Chondrocyte (in vitro differentiated cells): ENCODE measurements at places on chromosomes 5 and 9. TPM values are rescaled to one million over a fixed set of nuclear protein-coding genes. Genes with fewer than 3 reads are reported as not detected.

GRCh38 chr5:6498968-6499367 lies 50.3 kb downstream of the UBE2QL1 start:
- no peak overlapping the region for H3K27ac ChIP-seq
- no peak overlapping the region for H3K4me3 ChIP-seq
- DNase-seq: no peak
- H3K4me1 ChIP-seq: no peaks in the 10 kb centered on the region
- H3K36me3 ChIP-seq: no peaks in the 10 kb centered on the region

The SOHLH1 gene
- total RNA-seq: not detected in 3 replicates

GRCh38 chr5:106020894-106021293 lies 1649.8 kb downstream of the EFNA5 start:
- no peak overlapping the region for H3K4me3 ChIP-seq
- H3K27ac ChIP-seq: no peak overlapping the region
- peaks cover 27% of the 10 kb centered on the region for H3K4me1 ChIP-seq
- no peaks in the 10 kb centered on the region for H3K27me3 ChIP-seq
- no peak for DNase-seq

The HBEGF gene
- total RNA-seq: 2.8 to 8.0 TPM (median 7.2 TPM) in 3 replicates

GRCh38 chr5:128491291-128491690 lies 46.8 kb downstream of the FBN2 start:
- peak overlapping the region; percentile 25 for H3K27ac ChIP-seq
- DNase-seq: no peak
- H3K36me3 ChIP-seq: peaks cover 13% of the 10 kb centered on the region
- peaks cover 59% of the 10 kb centered on the region for H3K4me1 ChIP-seq

DNA sequence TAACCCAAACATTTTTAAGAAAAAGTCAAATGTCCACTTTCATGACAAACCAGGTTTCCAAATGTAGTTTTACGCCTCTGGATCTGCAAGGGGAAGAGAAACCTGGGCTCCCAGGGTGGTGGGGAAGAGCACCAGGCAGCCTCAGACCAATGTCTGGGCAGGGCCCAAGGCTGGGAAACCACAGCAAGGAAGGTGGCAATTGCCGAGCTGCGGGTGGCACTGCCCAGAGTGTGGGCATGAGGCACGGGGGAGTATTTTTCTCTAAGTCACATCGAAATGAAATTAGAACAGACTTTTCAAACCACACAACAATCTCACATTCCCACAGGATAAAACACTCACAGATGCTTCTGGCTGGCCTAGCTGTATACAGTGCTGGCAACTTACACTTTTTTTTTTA lies 32.6 kb upstream of the RASGEF1C start:
- no peak overlapping the region for H3K27ac ChIP-seq
- no peaks in the 10 kb centered on the region for H3K4me1 ChIP-seq

- no peak overlapping the region for H3K27ac ChIP-seq
- no peaks in the 10 kb centered on the region for H3K27me3 ChIP-seq
- H3K4me3 ChIP-seq: no peak overlapping the region
- peaks cover 13% of the 10 kb centered on the region for H3K36me3 ChIP-seq
- peaks cover 11% of the 10 kb centered on the region for H3K4me1 ChIP-seq
- DNase-seq: no peak
These were observed 57.5 kb upstream of the MCCC2 start for GRCh38 chr5:71529682-71530081.

The IFNE gene
- total RNA-seq: not detected in 3 replicates

- H3K27ac ChIP-seq: peak overlapping the region; percentile 90
- no peaks in the 10 kb centered on the region for H3K27me3 ChIP-seq
- peaks cover 75% of the 10 kb centered on the region for H3K4me1 ChIP-seq
- no peak for DNase-seq
These were observed 40.2 kb downstream of the NFIB start for GRCh38 chr9:14273696-14274121.

The TAF11L5 gene
- total RNA-seq: not detected in 3 replicates

The HAVCR2 gene
- 0.28 to 0.35 TPM in 2 of 3 replicates, not detected in the other for total RNA-seq

GRCh38 chr9:111599955-111600343 lies 502 bp upstream of the PTGR1 start:
- peak overlapping the region; percentile 97 for H3K27ac ChIP-seq
- peaks cover 2% of the 10 kb centered on the region for H3K36me3 ChIP-seq
- no peak for DNase-seq

The SLC1A3 gene
- 1.3 to 5.1 TPM (median 1.8 TPM) in 3 replicates for total RNA-seq

GRCh38 chr5:174491265-174491664 lies 233.1 kb upstream of the MSX2 start:
- H3K4me1 ChIP-seq: no peaks in the 10 kb centered on the region
- H3K36me3 ChIP-seq: no peaks in the 10 kb centered on the region
- H3K27ac ChIP-seq: no peak overlapping the region
- DNase-seq: no peak

The RUSC2 gene
- total RNA-seq: 96.3 to 135 TPM (median 107 TPM) in 3 replicates

- DNase-seq: peak; percentile 88
- H3K27me3 ChIP-seq: no peaks in the 10 kb centered on the region
- peaks cover 32% of the 10 kb centered on the region for H3K4me1 ChIP-seq
- H3K4me3 ChIP-seq: peak overlapping the region; percentile 63
- H3K27ac ChIP-seq: peak overlapping the region; percentile 91
- peaks cover 3% of the 10 kb centered on the region for H3K36me3 ChIP-seq
These were observed 9.7 kb upstream of the RIOK2 start for GRCh38 chr5:97192580-97193354.

DNA sequence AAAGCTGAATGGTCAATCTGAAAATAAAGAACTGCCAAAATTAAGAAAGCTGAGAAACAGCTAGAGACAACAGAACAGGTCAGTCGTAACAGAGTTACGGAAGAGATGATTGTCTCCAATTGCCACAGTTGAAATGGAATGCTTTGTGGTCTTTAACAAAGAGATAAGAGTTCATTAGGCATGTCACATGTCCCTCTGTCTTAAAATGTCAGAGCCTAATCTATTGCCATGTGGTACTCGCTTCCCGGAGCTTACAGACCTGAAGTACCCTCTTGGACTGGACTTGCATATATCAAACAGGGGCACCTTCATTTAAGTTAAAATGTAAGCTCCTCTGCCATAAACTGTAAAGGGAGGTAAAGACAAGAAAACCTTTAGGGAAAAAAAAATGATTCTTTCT lies 19.7 kb downstream of the TTC39B start:
- H3K4me1 ChIP-seq: peaks cover 45% of the 10 kb centered on the region
- H3K36me3 ChIP-seq: peaks cover 5% of the 10 kb centered on the region
- H3K27me3 ChIP-seq: no peaks in the 10 kb centered on the region
- DNase-seq: no peak
- H3K27ac ChIP-seq: no peak overlapping the region

DNA sequence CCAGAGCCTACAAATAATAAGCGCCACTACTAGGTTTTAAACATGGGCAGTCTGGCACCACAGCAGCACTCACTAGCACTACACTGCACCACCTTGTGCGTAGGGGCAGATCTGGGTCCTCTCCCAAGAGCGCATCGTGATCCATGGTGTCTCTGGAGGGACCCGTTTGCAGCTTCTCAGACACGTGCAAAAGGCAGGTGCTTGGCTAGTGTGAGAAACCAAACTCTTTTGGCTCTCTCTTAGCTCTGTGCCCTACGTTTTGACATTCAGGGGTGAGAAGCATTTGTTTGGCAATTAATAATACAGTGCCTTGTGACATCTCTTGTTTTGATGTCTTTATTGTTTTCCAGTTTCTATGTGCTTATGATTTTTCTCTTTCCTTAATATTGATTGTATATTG lies 75.4 kb upstream of the EGFLAM start:
- H3K36me3 ChIP-seq: no peaks in the 10 kb centered on the region
- H3K27me3 ChIP-seq: peaks cover 26% of the 10 kb centered on the region
- H3K4me1 ChIP-seq: no peaks in the 10 kb centered on the region
- DNase-seq: no peak
- H3K4me3 ChIP-seq: no peak overlapping the region

- no peak overlapping the region for H3K4me3 ChIP-seq
- H3K27ac ChIP-seq: no peak overlapping the region
- peaks cover 8% of the 10 kb centered on the region for H3K27me3 ChIP-seq
- no peak for DNase-seq
- H3K4me1 ChIP-seq: peaks cover 4% of the 10 kb centered on the region
- H3K36me3 ChIP-seq: no peaks in the 10 kb centered on the region
These were observed 13.7 kb upstream of the SYK start for GRCh38 chr9:90787771-90788460.

GRCh38 chr9:38708759-38709158 lies 11.2 kb downstream of the FAM240B start:
- H3K27me3 ChIP-seq: peaks cover 10% of the 10 kb centered on the region
- no peaks in the 10 kb centered on the region for H3K4me1 ChIP-seq
- no peak for DNase-seq
- no peak overlapping the region for H3K4me3 ChIP-seq

DNA sequence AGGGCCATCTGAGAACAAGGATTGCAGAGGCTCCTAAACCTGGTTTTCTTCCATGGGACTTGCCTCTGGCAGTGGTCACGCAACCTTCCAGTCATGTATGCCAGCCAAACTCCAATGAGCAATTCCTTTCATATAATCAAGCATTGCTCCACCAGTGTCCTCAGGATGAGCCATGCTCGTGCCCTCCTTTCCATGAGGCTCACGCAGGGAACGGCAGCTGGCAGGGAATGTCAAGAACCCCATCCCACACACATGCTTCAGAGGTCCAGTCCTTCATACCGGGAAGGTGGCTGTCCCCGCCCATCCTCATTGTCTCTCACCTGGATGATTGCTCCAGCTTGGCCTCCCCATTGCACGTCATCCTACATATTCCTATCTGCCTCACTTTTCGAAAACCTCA lies 13.4 kb upstream of the ZBTB34 start:
- H3K36me3 ChIP-seq: no peaks in the 10 kb centered on the region
- no peak overlapping the region for H3K27ac ChIP-seq
- no peak for DNase-seq

The AQP7 gene
- total RNA-seq: 0.30 to 0.80 TPM (median 0.33 TPM) in 3 replicates

DNA sequence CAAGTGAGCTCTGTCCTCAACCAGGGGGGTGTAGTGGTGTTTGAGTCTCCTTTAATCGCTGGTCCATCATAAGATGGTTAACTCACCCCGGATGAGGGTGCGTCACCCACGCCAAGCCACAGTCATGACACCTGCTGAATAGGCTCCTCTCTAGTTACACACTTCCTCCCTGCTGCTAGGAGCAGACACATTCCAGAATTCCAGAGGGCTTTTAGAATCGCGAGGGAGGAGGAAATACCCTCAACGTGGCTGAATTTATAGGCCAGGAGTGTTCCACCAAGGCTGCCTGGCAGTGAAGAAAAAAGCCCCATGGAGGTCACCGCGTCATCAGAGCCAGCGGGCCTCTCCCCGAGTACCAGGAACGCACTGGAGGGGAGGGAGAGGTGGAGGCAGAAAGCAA lies 5.1 kb downstream of the GLRX start:
- peaks cover 34% of the 10 kb centered on the region for H3K4me1 ChIP-seq
- H3K4me3 ChIP-seq: no peak overlapping the region
- DNase-seq: no peak
- peaks cover 17% of the 10 kb centered on the region for H3K36me3 ChIP-seq

The DAB2IP gene
- 36.6 to 66.7 TPM (median 58.5 TPM) in 3 replicates for total RNA-seq

DNA sequence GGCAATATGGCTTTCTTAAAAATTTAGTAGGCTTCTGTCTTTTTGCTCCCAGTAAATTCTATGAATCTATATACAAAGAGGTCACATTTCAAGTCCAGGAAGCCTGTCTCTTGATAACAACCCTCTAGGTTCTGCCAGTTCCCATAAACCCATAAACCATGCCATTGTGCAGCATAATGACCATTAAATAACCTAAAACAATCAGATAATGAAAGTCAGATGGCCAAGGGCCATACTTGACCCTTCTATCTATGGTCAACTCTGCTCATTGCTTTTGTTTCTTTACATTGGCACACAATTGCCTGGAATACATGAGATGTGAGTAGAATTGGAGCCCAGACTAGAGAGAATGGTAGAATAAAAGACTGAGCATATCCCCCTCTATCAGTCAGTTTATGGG lies 305.4 kb upstream of the KIF2A start:
- H3K27ac ChIP-seq: no peak overlapping the region
- DNase-seq: no peak
- peaks cover 8% of the 10 kb centered on the region for H3K4me1 ChIP-seq
- peaks cover 11% of the 10 kb centered on the region for H3K27me3 ChIP-seq
- no peaks in the 10 kb centered on the region for H3K36me3 ChIP-seq
- no peak overlapping the region for H3K4me3 ChIP-seq

GRCh38 chr9:81898851-81899250 lies 29.4 kb upstream of the SPATA31D4 start:
- no peak overlapping the region for H3K4me3 ChIP-seq
- no peak overlapping the region for H3K27ac ChIP-seq
- no peaks in the 10 kb centered on the region for H3K27me3 ChIP-seq
- H3K36me3 ChIP-seq: no peaks in the 10 kb centered on the region

- no peaks in the 10 kb centered on the region for H3K36me3 ChIP-seq
- no peaks in the 10 kb centered on the region for H3K27me3 ChIP-seq
These were observed 5.5 kb upstream of the GLIS3 start for GRCh38 chr9:4305065-4305985.

The SLC27A6 gene
- 0.27 to 0.62 TPM in 2 of 3 replicates, not detected in the other for total RNA-seq

DNA sequence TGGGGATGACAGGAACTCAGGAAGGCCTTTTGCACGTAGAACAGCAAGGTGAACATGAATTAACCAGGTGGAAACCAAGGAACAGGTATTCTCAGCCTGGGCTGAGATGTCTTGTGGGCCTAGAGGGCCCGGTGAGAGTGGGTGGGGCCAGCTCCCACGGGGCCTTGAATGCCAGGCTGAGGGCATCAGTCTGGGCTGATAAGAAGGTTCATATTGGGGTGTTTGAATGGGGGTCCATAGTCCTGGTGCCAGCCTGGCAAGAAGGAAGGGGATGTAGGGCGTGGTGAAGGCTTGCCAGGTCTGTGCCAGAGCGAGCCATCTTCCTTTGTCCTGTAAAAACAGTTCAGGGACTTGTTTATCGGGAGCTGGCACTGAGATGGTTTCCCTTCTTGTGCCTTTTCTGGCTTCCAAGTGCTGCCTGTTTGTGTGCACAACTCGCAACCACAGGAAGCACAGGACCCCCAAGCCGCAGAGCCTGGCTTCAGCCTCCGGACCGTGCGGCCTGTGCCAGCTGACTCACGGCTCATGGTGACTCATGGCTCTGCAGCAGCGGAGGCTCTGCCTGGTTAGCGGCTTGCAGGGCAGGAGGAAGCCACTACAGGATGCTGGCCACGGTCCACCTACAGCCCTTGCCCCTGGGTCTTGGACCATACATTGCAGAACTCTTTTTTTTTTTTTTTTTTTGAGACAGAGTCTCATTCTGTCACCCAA lies 2.4 kb downstream of the CARD19 start:
- peak; percentile 96 for DNase-seq
- peak overlapping the region; percentile 82 for H3K4me3 ChIP-seq
- no peaks in the 10 kb centered on the region for H3K27me3 ChIP-seq
- H3K4me1 ChIP-seq: peaks cover 42% of the 10 kb centered on the region

The ANKRD55 gene
- total RNA-seq: not detected in 3 replicates

The OMD gene
- 25.6 to 148 TPM (median 28.5 TPM) in 3 replicates for total RNA-seq

DNA sequence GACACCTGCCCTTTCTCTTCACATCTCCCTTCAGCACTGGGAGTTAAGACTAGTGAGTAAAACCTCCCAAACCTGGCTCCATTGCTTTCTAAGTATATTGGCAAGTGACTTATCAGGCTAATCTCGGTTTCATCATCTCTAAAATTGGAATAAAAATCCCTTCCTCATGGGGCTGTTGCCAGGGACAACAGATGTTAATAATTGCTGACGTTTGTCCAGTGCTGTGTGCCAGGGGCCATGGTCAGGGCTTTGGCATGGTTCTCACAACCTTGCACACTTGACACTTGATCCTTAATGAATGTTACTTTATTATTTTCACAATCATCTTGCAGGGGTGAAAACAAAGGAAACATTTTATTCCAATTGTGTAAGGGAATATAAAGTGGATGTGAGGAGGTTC lies 1262.0 kb upstream of the WWC1 start:
- H3K27me3 ChIP-seq: peaks cover 26% of the 10 kb centered on the region
- H3K36me3 ChIP-seq: no peaks in the 10 kb centered on the region
- no peaks in the 10 kb centered on the region for H3K4me1 ChIP-seq
- no peak overlapping the region for H3K27ac ChIP-seq
- DNase-seq: no peak

GRCh38 chr9:4887556-4887955 lies 94.8 kb downstream of the RCL1 start:
- DNase-seq: no peak
- peak overlapping the region; percentile 1 for H3K27ac ChIP-seq
- H3K36me3 ChIP-seq: no peaks in the 10 kb centered on the region
